Urinary bladder (tissue), 4 donors: ENCODE measurements at places on chromosomes 16 and 17. TPM values are rescaled to one million over a fixed set of nuclear protein-coding genes. Genes with fewer than 3 reads are reported as not detected.

TEKT5 gene
- 0.19 TPM for polyA plus RNA-seq

DNA sequence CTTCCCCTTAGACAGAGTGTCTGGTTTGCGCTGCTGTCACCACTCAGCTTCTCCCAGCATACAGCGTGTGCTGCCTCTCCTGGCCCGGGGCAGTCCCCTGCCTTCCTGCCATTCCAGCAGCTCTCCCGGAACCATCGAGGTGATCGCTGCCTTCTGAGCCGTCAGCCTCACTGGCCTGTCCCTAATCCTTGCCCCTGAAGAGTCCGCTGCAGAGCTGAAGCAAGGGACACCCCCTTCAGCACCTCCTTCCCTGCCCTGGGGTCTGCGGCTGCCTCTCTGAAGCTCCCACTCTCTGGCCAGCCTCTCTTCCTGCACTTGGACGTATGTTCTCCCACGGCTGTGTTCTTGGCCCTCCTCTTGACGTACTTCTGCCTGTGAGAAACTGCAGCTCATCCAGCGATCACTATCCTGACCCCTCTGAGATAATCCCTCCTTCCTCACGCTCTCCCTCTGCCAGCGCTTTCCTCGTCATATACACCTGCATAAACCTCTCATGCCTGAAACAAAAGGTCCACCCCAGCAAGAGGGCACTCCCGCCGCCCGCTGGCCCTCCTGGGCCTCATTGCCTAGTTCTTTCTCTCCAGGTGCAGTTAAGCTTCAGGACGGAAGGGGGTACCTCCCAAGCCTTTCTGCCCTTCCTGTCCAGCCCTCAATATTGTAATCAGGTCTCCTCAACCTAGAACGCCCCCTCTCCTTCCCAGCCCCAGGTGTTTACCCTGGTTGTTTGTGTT, 220.6 kb upstream of the CHMP6 start:
- no peak for DNase-seq

LGALS9C gene
- polyA plus RNA-seq = 0.03 TPM

- no peak for DNase-seq
Observed at GRCh38 chr17:50188531-50188920, 12.9 kb downstream of the COL1A1 start.

DNA sequence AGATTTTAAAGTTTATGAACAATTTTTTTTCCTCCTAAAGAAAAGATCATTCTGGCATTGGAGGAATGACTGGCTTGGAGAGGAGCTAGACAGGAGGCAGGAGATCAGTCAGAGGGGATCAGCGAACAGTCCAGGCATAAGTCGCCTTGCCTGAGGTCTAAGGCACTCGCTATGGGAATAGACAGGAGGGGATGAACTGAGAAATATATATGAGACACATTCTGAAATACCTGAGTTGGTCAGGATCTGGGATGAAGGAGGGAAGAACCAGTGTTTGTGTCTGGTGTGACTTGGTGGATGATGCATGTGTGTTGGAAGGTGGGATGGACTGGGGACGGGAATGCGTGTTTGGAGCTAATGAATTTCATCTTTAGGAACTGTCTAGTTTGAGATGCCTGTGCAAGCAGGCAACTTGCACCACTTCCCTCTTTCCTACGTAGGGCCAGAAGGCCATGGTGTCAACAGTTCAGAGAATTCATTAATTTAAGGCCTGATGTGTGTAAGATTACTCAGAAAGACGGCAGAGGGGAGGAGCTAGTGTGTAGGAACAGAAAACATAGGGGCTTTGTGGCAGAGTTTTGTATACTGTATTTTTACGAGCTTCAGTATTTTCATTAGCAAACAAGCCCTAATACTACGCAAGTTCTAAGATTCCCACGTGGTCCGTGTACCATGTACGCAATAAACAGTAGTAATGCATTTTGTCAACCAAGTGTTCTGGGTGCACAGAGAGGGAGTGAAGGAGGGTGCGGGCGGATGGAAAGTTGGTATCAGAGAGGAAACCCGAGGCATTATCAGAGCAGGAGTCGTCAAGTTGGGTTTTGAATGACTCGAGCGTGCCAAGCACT, 825 bp downstream of the HEATR6 start:
- no peak for DNase-seq

DNA sequence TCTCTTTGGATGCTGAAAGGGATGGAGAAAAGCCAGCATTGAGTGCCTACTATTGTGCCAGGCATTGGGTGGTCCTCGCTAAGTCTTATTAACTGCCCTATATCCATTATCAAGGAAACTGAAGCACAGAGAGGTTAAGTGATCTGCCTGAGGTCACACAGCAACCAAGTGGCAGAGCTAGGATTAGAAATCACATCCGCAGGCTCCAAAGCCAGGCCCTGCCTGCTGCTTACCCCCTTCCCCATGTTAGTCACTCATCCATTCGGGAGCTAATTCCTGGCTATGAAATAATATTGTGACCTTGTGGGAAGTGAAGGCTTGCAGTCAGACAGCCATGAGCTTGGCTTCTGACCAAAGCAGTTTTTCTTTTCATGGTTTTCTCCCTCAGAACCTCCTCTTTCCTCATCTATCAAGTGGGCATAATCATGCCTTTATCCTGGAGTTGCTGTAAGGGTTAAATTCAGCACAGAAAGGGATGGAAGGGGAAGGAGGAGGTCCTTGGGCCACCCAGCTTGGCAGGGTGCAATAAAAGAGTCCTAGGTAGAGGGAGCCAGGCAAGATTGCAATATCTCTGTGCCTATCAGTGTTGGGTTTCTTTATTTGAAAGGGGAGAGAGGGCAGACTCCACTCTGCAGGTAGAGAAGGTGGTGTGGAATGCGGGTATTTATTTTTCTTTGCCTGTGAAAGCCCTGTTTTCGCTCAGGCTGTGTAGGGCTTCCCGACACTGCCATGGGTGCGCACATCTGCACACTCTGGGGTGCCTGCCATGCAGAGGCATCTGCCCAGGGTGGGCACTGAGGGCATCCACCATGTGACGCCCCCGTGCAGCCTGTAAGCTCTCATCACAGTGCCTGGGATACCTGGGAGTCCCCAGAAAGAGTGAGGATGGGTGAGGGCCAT, 11.3 kb downstream of the RAI1 start:
- no peak for DNase-seq

DNA sequence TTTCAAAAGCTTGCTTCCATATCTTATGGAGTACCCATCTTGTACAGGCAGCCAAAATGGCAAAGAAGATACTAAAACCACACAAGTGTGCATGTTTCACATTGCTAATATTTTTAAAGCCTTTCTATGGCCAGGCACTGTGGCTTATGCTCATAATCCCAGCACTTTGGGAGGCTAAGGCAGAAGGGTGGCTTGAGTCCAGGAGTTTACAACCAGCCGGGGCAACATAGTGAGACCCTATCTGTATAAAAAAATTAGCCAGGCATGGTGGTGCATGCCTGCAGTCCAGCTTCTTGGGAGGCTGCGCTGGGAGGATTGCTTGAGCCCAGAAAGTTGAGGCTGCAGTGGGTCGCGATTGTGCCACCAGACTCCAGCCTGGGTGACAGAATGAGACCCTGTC, 71.3 kb downstream of the YPEL2 start:
- DNase-seq = no peak

DNA sequence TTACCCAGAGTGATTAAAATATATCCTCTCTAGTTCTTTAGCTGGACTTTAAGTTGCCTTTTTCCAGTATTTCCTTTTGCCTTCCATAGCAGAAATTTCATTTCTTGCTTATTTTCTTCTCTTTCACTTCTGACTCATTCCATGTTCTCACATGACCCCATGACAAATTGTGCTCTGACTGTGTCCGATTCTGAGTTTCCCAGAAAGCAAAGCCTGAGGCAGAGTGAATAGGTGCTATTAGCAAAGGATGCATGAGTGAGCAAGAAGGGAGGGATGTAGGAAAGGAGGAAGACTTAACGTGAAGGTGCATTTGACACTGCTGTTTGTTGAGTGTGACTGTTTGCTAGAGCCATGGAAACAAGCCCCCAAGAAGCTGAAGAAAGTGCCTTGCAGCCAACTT, 82.6 kb upstream of the CNTNAP4 start:
- DNase-seq = peak; percentile 14
